Activated CD4-positive, CD25-positive, alpha-beta regulatory T cell treated with anti-CD3 and anti-CD28 coated beads, Interleukin-2, amount 50 U/mL, for 72 hours (primary cell): ENCODE measurements at places on chromosomes 3 and 15.

GRCh38 chr15:101044625-101045235 is 125.6 kb downstream of the LRRK1 start:
- no peak for DNase-seq

GRCh38 chr3:118909763-118910162 is 124.9 kb downstream of the IGSF11 start:
- no peak for DNase-seq

- no peak for DNase-seq
Measured at GRCh38 chr15:39599871-39600270, 19.0 kb downstream of the THBS1 start.

DNA sequence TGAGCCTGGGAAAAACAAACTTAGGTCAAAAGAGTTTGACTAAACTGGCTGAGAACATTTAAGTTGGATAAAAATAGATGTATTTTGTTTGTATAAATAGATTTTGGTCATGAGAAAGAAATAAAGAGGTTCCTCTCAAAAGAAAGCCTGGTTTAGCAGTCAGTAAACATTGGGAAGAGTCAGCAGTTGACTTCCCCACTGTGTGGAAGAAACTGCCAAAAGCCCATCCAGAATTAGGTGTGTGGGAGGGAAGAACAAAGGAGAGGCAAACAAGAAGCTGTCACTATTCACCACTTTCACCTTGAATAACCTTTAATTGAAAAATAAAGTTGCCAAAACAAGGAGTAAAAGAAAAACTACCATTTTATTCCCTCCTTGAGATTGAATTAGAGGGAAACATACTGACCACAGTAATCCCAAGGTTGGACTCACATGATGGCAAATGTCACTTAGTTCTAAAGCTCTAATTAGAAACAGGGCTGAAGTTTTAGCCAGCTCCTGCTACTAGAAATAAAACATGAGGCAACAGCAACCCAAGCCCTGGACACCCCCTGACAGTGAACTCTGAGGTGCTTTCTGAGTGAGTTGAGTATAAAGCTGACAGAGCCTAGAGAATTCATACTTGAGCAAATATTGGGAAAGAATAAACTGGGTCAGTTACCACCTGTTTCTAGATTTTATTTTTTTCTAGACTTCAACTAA is 139.3 kb downstream of the SERPINI1 start:
- DNase-seq: no peak

- peak; percentile 38 for DNase-seq
Measured at GRCh38 chr3:194204042-194204987, 68.4 kb downstream of the HES1 start.

- DNase-seq: no peak
Measured at GRCh38 chr3:159830523-159831154, 158.0 kb upstream of the IL12A start.

- no peak for DNase-seq
Measured at GRCh38 chr3:130688015-130688688, 58.5 kb downstream of the PIK3R4 start.

GRCh38 chr15:30953731-30954378 is 37.6 kb downstream of the MTMR10 start:
- DNase-seq: no peak

GRCh38 chr3:70999730-71000129 is 583.8 kb downstream of the FOXP1 start:
- DNase-seq: no peak

DNA sequence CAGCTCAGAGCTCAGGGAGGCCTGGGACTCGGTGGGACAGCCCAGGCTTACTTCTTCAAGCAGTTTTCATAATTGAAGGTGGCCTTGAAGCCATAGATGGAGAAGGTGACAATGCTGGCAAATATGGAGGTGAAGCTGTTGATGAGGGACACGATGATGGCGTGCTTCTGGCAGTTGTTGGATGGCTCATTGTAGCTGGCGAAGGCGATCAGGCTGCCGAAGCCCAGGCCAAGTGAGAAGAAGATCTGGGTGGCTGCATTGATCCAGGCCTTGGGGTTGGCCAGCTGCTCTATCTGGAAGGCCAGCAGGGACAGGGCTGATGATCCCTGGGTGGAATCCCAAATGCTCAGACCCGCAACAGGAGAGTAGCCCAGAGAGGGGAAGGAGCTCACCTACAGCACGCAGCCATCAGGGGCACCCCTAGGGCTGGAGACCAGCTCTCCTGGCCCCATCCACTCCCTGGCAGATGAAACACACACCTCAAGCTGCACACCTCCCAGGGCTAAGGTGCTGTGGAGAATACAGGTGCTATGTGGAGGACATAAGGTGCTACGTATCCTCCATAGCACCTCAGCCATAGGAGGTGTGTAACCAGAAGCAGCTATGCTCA is 25.1 kb downstream of the SLC6A20 start:
- DNase-seq: no peak

GRCh38 chr3:107806021-107806420 is 283.3 kb downstream of the BBX start:
- DNase-seq: no peak

- no peak for DNase-seq
Measured at GRCh38 chr3:188776447-188776846, 395.3 kb upstream of the TPRG1 start.

GRCh38 chr3:135229018-135229495 is 434.0 kb downstream of the EPHB1 start:
- DNase-seq: no peak

DNA sequence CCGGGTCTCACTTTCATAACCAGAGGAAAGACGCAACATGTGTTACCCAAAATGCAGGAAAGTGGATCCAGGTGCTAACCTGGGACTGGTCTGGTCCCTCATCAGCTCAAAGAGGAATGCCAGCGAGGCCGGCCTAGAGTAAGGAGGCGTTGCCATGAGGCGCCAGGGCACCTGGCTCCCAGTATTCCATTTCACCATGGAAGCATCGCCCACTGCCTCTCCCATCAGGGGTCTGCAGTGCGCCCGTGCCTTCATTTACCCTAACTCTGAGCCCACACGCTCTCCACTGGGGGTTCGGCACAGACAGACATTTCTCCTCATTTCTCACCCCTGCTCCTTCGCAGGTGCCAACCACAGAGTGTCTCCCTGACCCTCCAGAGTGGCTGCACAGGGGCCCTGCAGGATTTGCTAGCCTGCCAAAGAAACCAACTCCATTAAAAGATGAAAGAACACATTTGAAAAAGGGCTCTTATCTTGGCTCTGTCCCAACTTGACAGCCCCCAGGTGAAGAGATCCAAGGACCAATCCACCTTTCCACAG is 61.5 kb downstream of the ABTB1 start:
- no peak for DNase-seq

GRCh38 chr15:69398491-69398891 is 15.7 kb upstream of the KIF23 start:
- DNase-seq: no peak

GRCh38 chr3:71514621-71515020 is 68.9 kb downstream of the FOXP1 start:
- DNase-seq: no peak

DNA sequence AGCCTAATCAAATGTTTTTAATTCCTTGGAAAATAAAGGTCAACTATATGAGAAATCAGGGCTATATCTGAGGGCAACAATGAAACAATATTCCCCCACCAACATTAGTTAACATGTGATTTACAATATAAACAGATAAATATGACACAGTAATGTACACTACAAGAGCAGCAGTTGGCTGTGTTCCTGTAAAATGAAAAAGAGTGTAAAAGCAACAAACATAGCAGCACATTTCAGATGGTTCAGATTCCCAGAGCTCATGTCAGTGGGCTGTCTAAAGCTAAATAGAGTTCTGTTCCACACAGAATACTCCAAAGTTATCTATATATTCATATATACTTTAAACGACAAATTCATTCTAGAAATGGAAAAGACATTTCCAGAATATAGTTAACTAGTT is 42.6 kb downstream of the ANKRD28 start:
- DNase-seq: no peak

DNA sequence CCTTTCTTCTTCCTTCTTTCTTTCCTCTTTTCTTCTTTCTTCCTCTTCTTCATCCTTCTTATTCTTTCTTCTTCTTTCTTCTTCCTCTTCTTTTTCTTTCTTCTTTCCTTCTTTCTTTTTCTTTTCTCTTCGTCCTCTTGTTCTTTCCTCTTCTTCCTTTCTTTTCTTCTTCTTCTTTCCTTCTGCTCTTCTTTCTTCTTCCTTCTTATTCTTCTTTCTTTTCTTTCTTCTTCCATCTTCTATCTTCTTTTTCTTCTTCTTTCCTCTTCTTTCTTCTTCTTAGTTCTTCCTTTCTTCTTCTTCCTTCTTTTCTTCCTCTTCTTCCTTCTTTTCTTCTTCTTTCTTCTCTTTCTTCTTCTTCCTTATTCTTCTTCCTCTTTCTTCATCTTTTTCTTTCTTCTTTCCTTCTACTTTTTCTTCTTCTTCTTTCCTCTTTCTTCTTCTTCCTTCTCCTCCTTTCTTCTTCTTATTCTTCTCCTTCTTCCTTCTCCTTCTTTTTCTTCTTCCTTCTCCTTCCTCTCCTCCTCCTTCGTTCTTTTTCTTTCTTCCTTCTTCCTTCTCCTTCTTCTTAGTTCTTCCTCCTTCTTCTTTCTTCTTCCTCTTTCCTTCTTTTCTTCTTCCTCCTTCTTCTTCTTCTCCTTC is 37.8 kb downstream of the SPG21 start:
- no peak for DNase-seq

GRCh38 chr3:181052256-181052655 is 62.7 kb upstream of the DNAJC19 start:
- DNase-seq: no peak

GRCh38 chr15:63481105-63481810 is 23.1 kb upstream of the USP3 start:
- DNase-seq: no peak

DNA sequence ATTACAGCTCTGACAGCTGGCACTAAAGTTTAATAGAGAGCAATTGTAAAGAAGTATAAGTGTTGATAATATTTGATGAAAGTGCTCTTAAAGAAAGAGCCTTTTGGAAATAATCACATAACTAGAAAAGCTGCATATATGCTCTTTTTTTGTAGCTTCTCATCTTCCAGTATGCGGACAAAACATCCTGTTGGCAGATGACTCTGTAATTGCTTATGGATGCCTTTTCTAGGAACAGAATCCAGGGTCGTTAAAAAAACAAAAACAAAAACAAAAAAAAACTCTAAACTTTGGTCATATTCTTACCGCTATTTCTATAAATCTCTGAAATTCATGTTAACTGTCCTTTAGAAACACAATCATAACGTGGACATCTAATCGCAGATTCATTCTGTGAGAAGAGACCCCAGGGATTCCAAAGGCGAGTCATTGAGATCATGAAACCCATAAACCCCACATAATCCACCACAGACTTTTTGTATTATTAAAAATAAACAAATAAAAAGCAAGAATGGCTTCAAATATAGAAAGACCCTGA is 109.8 kb downstream of the EPHA3 start:
- DNase-seq: no peak

- no peak for DNase-seq
Measured at GRCh38 chr3:196166741-196167140, 44.5 kb downstream of the ZDHHC19 start.

GRCh38 chr15:92020207-92020606 is 166.7 kb downstream of the SLCO3A1 start:
- no peak for DNase-seq

GRCh38 chr15:85008474-85009260 is 27.0 kb downstream of the PDE8A start:
- no peak for DNase-seq

- DNase-seq: no peak
Measured at GRCh38 chr3:135456108-135456790, 509.3 kb upstream of the PPP2R3A start.

DNA sequence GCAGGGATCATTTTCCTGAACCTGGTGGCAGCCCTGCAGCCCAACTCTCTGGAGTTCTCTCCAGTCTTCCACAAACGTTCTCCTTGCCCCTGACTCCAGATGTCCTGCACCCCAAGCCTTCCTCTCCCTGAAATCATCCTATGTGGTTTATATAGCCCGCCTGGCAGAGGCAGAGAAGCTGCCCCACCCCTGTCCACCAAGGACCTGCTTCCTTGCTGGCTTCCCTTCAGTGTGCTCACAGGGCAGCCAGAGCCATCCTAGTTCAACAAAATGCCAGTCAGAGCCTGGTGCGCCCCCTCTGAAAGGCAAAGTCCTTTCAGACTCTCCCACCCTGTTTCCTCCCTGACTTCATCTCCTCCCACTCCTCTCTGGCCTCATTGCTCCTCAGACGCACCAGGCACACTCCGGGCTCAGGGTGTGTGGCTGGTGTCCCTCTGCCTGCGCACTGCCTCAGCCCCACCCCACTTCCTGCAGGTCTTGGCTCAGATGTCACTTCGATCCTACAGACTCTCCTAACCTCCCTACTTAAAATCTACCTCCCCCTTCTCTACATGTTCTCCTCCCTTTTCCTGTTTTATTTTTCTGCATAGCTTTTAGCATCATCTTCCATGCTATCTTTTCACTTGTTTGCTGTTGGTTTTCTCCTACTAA is 5.9 kb downstream of the KBTBD13 start:
- DNase-seq: no peak

GRCh38 chr3:111541391-111541790 is 606 bp upstream of the CD96 start:
- DNase-seq: no peak

- DNase-seq: no peak
Measured at GRCh38 chr3:13399603-13400002, 20.5 kb downstream of the NUP210 start.

- no peak for DNase-seq
Measured at GRCh38 chr3:123096126-123096525, 29.3 kb downstream of the PDIA5 start.

DNA sequence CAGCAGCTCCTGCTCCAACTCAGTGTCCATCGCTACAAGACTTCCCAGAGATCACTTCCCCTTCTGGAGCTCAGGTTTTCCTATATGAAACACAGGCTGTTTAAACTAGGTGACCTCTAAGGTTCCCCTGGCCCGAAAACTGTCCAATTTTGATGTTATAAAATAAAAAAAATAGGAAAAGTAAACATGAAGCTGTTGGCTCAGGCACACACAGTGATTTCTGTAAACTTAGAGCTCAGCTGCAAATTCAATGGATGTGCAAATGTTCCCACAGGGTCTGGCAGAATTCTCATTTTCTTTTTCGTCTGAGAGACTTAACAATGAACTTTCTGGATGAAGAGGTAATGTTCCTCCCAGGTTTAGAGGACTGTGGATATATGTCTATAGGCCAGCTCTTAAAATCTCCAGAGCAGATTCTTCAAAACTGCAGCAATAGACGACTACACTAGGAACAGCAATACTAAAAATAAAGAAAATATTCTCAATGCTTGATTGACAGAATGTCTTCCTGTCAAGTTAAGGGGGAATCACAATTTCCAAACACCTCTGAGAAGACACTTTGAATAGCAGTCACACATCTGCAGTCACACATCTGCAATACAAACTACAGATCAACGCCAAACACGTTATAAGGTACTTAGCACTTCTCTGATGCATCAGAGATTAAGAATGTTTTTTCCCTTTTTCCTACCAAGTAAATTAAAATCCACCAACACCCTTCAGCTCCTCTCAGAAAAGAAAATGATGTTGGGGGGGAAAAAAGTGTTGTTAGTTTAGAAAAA is 2.8 kb downstream of the NUP210 start:
- no peak for DNase-seq

- peak; percentile 76 for DNase-seq
Measured at GRCh38 chr3:9946112-9947024, 5.8 kb downstream of the PRRT3 start.
